ENCODE measurements at places on chromosomes 1 and 21. TPM values are rescaled to one million over a fixed set of nuclear protein-coding genes. Genes with fewer than 3 reads are reported as not detected.

DNA sequence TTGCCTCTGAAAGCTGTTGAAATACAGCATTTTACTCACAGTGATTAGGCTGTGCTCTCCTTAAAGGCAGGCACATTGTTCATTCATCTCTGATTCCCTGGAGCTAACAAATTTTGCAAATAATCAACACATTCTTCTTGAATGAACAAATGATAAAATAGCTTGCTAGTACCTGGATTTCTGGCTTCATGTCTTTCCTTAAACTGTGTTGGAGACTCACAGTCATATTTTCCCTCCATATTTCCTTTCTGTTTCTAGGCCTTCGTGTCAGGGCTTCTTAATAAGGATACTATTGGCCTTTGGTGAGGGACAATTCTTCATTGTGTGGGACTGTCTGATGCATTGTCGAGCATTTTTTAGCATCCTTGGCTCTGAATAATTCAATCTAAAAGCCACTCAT lies 9.7 kb downstream of the HSD11B1 start:
- H3K27me3 ChIP-seq: peaks cover 2% of the 10 kb centered on the region
- peaks cover 18% of the 10 kb centered on the region for H3K4me1 ChIP-seq
- no peak for DNase-seq
- no peak overlapping the region for H3K4me3 ChIP-seq
- no peak overlapping the region for H3K27ac ChIP-seq
- H3K36me3 ChIP-seq: no peaks in the 10 kb centered on the region

GRCh38 chr1:5744341-5744740 lies 247.9 kb downstream of the NPHP4 start:
- no peaks in the 10 kb centered on the region for H3K4me1 ChIP-seq
- H3K27me3 ChIP-seq: peaks cover under 1% of the 10 kb centered on the region
- no peak for DNase-seq
- H3K4me3 ChIP-seq: no peak overlapping the region

DNA sequence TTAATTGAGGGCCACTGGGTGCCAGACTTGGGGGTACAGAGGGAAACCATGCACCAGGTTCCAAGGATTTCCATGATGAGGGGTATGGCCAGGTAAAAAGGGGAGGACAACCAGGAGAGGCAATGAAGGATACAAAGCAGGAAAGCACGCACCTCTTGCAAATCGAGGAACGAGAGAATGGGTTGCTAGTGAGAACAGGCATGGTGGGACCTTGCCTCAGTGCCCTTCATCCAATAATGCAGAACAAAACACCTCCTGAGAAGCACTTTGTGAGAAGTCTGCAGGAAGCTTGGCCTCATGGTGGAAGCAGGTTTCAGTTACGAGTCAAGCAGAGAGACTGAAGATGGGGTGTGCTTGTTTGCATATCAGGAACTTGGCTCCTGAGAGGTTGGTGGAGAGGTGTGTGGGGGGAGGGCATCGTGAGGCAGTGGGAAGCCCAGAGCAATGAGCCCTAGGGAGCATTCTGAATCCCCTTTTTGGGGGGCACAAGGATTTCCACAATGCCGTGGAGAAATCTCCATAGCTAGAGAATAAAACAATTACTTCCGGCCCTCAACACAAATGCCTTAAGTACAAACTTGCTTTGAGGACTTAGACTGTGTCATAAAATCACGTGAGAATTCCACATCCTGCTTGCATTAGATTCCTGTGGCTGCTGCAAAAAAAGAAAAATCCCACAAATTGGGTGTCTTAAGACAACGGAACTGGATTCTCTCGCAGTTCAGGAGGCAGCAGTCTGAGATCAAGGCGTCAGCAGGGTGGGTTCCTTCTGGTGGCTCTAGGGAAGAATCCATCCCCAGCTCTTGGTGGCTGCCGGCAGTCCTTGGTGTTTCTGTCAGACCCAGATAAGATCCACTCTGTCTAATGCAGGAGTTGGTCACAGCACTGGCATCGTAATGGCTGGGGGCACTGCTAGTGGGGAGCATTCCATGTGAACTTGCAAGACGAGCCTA lies 54.9 kb upstream of the BACE2 start:
- peak; percentile 94 for DNase-seq
- peaks cover 16% of the 10 kb centered on the region for H3K4me1 ChIP-seq
- H3K27ac ChIP-seq: peak overlapping the region; percentile 93

- peaks cover 2% of the 10 kb centered on the region for H3K27me3 ChIP-seq
- H3K4me1 ChIP-seq: no peaks in the 10 kb centered on the region
- no peak overlapping the region for H3K27ac ChIP-seq
- no peak overlapping the region for H3K4me3 ChIP-seq
- no peak for DNase-seq
- no peaks in the 10 kb centered on the region for H3K36me3 ChIP-seq
Observed at GRCh38 chr1:66041654-66042053, 249.0 kb downstream of the PDE4B start.

The LCA5L gene
- 0.85 TPM for total RNA-seq
